Stimulated activated CD8-positive, alpha-beta memory T cell treated with anti-CD3 and anti-CD28 coated beads, Interleukin-15, amount 100 ng/mL, for 24 hours (primary cell): ENCODE measurements at places on chromosomes 5 and 9.

DNA sequence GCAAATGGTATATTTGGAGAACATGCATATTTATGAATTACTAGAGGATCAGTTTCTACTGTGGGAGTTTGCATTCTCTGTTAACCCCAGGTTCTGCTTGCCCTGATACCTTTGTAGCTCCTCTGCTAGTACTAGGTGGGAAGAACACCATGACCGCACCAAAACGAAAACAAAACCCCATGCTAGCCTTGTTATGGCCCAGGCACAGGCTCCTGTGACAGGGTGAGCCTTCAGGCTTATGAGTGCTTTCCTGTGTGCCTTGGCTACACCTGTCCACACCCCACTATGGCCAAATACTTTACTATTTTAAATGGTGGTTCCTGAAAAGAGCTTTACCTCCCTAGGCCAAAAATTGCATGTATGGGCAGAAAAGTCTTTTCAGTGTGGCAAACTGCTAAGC, 94.8 kb downstream of the PPIC start:
- no peak for DNase-seq

GRCh38 chr9:35781066-35781465, 10.3 kb upstream of the NPR2 start:
- no peak for DNase-seq

DNA sequence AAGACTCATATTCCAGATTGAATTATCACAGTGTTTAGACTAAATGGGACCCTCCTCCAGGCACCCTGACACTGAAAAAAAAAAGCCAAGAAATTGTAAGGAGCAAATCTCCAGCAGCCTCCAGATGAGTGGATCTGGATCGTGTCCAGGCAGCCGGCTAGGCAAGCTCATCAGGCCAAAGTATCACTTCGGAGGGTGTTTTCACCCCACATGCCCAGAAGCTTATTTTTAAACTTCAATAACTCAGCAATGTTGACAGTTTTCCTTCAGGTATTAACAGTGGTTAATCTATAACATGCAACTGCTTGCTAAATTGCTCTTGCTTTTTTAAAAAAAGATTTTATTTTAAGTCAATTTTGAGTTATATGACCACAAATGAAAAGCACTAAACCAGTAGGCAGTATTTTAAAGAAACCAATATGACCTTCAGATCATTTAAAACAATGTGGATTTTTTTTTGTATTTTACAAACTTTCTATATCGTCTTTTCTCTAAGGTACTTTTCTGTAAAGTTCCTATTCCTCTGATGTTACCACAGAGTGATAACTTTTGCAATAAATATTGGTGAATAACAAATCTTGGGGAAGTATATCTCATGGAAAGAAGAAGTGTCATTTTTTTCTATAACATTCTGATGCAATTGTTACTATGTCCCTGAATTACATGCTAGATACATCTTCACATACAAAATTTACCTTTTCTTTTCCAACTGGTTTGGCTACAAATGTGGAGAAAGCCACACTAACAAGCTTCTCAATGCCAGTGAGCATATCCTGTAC, 30.7 kb downstream of the ACOT12 start:
- no peak for DNase-seq

DNA sequence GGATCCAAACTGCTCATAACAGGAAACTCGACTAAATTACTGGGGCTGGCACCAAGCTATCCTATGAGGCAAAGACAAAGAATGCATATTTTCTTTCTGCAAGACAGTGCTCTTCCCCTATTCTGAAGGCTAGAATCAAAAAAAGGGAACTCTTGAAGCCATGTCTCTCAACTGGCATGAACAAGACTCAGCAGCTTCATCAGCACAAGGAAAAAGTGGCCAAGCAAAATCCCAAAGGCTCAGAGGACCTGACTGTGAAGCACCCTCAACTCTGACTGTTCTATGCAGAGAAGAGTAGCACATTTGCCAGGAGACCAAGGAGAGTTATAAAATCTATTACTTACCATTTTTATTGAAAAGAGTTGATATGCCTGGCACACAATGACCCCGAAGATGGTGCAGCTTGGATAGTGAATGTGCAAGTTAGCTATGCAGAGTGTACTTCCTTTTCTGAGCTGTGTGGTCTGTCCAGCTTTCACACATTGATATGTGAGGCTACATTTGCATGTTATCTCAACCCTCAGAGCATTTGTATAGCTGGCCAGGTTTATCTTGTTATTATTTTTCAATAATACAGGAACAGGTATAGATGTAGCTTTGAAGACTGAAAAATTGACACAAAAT, 51.0 kb upstream of the FYB1 start:
- no peak for DNase-seq

- DNase-seq: no peak
Measured at GRCh38 chr5:150765799-150766169, 7.0 kb upstream of the DCTN4 start.

DNA sequence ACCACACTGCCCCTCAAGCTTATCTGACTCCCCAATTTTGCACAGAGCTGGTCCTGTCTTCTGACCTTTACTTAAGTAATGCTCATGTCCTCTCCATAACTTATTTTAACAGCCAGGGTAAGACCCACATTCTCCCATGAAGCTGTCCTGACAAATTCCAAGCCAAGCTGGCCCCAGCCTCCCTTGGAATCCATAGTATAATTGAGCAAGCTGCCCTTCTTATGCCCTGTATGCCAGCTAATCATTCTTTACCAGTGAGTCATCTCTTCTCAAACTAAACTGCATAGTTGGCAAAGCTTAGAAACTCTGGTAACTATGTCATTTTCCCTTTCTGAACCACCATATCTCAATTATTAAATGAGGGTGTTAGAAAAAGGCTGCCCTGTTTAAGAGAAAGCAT, 92.4 kb downstream of the NFIB start:
- DNase-seq: no peak

DNA sequence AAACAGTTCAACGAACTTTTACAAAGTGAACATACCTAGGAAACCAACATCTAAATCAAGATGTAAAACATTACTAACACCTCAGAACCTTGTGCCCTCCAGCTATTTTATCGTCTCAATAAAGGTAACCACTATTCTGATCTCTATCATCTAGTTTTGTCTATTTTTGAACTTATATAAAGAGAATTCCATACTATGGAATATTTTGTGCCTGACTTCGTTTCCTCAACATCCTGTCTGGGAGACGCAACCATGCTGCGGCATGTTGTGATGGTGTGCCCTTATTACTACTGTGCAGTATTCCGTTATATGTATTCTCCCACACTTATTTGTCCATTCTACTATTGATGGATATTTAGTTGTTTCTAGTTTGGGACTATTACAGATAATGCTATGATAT, 99.2 kb downstream of the NR6A1 start:
- no peak for DNase-seq

DNA sequence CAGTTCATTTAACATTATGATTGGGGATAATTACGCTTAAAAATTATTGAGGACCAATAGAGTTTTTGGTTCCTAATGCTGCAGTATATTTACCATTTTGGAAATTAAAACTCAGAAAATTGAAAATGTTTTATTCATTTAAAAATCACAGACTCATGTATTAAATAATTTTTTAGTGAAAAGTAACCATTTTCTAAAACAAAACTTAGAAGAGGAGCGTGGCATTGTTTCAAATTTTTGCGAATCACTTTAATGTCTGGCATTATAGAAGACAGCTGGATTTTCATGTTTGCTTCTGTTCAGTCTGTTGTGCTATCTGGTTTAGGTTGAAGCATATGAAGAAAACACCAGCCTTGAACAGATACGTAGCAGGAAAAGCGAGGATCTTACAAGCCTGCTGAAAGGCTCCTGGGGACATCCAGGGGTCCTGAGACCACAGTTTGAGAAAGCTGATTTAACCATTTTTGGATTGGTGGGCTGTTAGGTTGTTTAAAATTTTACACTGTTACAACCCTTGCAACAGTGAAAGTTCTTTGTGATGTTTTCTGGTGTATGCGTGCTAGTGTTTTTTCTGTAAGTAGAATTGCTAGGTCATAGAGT, 1.6 kb downstream of the ZFYVE16 start:
- DNase-seq: no peak

DNA sequence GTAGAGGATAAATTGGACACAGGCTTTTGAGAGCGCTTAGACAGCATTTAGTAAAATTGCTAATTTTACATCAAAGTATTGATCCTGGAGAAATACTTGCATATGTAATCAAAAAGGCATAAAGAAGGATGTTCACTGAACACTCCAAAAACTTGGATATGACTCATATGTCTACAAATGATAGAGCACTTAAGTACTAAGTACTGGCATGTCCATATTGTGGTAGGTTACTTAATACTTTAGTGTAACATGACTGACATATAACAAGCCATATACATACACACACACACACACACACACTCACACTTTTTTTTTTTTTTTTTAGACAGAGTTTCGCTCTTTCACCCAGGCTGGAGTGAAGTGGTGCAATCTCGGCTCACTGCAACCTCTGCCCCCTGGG, 361.9 kb downstream of the ARHGEF28 start:
- no peak for DNase-seq

- DNase-seq: no peak
Measured at GRCh38 chr9:97462159-97462558, 39.3 kb upstream of the TMOD1 start.

DNA sequence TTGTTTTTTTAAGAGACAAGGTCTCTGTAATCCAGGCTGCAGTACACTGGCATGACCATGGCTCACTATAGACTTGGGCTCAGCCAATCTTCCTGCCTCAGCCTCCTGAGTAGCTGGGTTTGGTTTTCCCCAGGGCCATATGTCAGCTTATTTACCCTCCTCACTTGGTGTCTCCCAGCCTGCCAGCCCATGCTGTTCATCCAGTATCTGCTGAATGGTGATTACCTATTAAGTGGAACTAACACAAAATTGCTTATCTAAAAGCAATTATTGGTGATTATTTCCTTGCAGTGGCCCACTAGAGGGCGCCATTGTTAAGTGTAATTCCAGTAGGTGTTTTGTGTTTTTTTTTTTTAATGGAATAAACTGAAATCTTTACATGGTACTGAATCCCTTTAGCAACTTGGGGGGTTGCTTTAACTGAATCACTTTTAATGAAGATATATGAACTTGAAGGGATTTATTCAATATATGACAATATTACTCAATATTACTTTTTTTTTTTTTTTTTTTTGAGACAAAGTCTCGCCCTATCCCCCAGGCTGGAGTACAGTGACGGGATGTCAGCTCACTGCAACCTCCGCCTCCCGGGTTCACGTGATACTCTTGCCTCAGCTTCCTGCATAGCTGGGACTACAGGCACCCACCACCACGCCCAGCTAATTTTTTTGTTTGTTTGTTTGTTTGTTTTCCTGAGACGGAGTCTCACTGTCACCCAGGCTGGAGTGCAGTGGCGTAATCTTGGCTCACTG, 13.8 kb downstream of the EXOSC2 start:
- peak; percentile 27 for DNase-seq

DNA sequence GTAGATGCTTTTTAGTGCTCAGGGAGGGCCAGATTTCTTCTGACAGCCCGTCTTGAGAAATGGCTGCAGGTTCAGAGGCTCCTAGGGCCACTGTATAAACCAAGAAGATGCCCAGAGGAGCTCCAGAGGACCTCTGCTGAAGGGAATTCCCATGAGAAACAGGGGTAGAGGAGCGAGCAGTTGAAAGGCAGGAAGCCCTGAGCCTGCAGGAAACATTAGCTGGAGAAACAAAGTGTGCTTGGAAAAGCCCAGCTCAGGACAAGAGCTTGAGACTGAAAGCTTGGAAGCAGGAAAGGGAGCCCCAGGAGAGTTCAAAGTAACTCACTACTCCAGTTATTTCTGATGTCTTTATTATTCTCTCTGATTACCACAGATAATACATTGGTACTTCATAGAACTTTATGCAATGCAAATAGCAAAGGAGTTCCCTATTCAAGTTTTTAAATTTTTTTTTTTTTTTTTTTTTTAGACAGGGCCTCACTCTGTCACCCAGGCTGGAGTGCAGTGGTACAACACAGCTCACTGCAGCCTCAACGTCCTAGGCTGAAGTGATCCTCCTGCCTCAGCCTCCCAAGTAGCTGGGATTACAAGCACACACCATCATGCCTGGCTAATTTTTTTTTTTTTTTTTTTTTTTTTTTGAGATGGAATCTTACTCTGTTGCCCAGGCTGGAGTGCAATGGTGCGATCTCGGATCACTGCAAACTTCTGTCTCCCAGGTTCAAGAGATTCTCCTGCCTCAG, 16.5 kb downstream of the HBEGF start:
- DNase-seq: no peak

DNA sequence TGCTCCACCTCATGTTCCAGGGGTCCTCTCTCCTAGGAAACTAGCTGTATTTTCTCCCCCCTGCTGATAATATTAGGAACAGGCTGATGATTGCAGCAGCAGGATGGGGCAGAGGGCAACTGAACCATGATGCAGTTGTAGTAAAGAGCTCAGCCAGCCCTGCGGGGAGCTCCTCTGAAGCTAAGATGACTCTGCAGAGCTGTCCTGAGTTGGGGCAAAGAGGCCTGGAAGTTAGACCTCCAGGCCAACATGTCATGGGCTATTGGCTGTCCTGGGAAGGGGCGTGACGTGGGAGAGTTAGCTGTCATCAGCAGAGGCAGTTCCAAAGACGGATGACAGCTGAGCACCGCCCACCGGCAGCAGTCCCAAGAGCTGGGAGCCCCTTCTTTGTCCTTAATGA, 6.6 kb upstream of the FBP1 start:
- no peak for DNase-seq

GRCh38 chr5:73447530-73448462, 781 bp downstream of the FOXD1 start:
- no peak for DNase-seq

DNA sequence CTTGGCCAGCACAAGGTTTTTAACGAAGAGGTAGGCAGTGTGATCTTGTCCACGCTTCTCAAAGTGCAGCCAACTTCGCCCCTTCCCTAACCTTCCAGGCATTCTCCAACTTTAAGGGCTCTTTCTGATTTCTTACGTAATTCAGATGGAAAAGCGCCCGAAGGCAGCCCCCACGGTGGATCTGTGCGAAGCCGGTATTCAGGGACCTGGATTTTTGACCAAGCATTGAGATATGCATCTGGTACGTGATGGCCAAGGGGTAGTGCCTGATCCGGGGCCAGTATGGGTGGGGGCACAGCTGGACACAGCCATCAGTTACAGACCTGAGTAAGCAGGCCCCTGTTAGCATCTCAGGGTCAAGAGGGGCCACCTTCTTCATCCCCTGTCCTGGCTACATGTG, 80.0 kb downstream of the AMBP start:
- DNase-seq: no peak

GRCh38 chr5:30607301-30607894, 586.1 kb upstream of the CDH6 start:
- DNase-seq: no peak

DNA sequence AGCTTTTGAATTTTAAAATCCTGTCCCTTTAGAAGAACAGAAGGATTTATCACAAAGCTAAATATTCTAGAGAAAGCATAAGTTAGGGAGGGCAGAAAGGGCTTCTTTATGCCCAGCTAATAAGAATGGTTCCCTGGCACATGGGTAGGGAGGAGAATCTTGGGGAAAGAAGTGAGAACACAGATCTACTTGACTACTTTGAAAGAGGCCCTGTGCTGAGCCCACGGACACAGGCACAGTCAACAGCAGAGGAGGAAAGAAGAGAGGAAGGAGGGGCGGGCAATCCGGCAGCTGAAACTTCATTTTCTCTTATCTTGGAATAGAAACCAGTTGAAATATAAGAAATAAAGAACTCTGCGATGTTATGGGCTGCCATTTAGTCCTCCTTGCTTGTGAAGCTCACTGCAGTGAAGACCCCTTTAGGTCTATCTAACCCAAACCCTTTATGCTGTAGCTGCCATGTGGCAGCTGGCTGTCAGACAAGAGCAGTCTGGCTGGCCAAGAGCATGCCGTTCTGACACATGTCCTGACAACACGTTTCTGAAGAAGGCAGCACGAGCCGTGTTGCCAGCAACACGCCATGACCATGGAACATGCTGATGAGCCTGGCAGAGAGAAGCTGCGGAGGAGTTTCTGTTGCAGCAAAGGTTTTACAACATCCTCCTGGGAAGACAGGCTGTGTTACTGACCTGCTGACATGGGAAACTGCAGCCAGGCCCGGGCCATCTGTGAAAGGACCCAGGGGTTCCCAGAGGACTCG, 34.2 kb downstream of the ABLIM3 start:
- DNase-seq: no peak
